ENCODE measurements at places on chromosomes 11 and 22.

DNA sequence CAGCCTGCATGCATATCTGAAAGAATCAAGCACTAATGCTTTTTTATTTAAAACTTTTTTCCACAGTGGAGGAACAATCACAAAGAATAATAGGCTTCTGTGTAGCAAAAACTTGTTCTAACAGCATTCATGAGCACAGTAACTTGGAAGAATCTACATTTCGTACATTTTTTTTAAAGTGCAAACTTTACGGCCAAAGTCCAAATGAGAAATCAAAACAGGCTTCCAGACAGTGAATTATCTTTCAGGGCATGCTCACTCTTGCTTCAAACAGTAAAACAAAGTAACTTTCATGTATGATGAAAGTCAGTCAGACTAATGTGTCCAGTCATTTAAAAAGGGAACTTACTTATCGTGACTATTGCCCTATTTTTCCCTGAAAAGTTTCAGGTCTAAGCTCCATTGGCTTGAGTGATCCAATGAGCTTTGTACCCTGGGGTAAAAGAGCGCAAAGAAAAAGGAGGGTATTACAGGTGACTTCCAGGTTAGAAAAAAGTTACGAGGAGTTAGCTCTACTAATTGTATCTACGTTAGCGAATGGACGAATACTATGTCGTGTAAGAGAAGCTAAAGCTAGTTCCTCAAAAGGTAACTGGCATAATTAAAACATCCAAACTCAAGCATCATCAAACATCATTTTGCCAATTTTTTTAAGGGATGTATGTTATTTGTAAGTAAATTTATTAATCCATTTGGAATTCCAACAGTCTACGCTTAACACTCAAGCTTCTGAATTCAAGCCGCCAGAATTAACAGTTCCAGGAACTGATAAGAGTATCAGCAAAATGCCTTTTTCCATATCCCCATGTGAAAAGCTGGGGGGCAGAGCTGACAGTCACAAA is 1.7 kb downstream of the PICALM start:
- no peak for DNase-seq

DNA sequence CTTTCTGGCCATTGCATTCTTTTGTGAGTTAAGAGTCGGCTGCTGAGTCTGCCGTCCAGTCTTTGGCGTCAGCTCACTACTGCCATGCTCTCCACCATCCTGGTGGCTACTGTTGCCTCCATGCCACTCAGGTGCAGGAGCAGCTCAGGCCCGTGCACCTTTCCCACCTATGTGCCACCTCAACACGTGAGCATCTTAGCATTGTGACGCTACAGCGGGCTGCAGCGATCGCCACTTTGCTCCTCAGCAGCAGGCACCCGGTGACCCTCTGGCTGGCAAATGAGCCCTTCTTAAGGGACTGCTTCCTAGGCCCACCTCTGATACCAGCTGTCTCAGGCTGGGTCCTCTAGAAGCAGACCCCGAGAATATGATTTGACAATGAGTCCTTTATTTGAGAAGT is 11.5 kb upstream of the KMT5B start:
- DNase-seq: no peak

DNA sequence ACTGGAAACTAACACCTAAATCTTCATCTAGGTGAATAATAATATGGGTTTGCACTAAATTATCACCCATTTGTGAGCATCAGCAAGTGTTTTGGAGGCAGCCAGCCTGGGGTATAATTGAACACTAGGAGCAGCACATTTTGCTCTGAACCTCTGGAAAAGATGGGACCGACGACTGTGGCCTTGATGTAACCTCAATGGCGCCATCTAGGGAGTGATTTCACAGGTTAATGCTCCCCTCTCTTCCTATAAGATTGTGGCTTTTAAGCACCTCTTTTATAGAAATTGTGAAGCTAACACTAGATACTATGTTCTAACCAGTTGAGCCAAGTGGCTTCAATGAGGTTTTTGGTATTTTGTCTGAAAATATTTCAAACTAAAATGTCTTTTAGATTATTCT is 203.7 kb downstream of the NELL1 start:
- DNase-seq: no peak

- DNase-seq: no peak
Observed at GRCh38 chr11:14255238-14255534, 103.8 kb downstream of the RRAS2 start.

- DNase-seq: no peak
Observed at GRCh38 chr11:94494126-94494680, 419 bp downstream of the ANKRD49 start.

- DNase-seq: peak; percentile 35
Observed at GRCh38 chr11:15627560-15627959, 512.8 kb downstream of the INSC start.

DNA sequence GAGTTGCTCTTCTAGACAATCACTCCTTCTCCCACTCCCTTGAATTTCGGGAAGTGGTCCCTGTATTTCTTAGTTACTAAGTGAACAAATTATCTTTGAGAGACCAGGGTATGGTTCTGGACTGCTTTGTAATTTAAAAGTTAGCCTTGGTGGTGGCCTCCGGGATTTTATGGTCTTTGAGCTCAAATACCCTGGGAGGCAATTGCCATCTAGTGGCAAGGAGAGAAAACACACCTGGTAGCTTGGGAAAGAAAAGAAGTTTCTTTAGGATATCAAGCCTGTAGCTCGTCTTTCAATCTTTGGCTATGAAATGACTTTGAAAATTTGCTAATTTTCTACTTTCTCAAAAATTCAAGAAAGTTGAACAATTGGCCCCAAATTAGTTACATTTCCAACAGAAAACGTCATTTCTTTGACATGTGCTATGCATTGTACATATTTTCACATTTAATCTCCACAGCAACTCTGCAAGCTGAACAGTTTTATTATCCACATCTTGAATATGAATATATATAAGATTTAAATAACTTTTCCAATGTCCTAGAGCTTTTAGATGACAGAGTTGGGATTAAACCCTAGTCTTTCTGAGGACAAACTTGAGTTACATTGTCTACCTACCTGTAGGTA is 39.1 kb downstream of the MMP27 start:
- DNase-seq: peak; percentile 61

- DNase-seq: no peak
Observed at GRCh38 chr11:62567018-62567633, 6.6 kb downstream of the EEF1G start.

- no peak for DNase-seq
Observed at GRCh38 chr11:91407842-91408241, 816.8 kb upstream of the FAT3 start.

- no peak for DNase-seq
Observed at GRCh38 chr11:45902452-45903380, 4.4 kb downstream of the FREY1 start.

GRCh38 chr11:64060861-64061444 is 25.2 kb downstream of the FLRT1 start:
- peak; percentile 4 for DNase-seq

- no peak for DNase-seq
Observed at GRCh38 chr11:84866922-84867321, 760.2 kb downstream of the DLG2 start.

- no peak for DNase-seq
Observed at GRCh38 chr22:28985581-28986290, 75.9 kb downstream of the C22orf31 start.

DNA sequence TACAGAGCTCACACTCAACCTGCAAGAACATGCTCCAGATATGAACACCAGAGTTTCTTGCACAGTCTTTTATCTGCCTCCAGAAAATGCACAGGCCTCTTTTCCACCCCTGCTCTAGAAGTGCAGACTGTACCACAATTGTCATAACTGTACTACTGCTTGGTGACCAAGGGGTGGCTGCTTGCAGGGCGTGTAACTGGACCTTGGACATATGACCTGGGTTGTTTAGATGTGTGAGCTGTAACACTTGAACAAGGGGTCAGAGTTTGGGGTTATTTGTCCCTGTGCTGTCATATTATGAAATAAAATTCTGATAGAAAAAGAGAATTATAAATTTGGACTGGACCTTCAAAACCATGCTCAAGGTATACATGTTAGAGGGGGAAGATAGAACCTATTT is 1185.5 kb downstream of the FAM181B start:
- no peak for DNase-seq

DNA sequence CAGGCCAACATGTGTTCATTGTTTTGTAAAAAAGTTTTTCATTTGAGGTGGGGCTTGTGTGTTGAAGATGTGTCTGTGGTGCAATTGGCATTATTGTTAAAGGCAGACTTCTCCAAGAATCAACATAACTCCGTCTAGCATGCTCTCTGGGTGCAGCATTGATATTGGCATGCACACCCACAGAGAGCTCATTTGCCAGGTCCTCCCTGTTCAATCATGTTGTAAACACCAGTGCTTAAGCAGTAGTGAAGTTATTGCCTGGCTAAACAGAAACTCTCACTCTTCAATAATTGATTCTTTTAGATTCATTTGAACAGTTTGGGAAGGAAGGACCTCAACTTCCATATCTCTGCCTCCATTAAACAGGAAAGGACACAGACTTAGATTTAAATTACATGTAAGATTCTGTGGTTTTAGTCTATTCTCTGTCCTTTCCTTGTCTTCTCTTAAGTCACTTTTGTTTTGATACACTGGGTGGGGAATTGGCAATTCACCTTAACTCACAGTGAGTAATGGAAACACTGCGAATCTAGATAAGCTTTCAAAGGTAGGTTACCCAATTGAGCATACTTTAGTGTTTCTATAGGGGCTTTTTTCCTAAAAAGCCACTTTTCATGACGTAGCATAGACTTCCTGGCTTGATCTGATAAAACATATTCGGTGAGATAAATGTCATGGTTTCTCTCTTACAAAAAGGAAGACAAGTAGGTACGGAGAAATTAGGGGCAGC is 30.8 kb upstream of the EXPH5 start:
- DNase-seq: no peak

DNA sequence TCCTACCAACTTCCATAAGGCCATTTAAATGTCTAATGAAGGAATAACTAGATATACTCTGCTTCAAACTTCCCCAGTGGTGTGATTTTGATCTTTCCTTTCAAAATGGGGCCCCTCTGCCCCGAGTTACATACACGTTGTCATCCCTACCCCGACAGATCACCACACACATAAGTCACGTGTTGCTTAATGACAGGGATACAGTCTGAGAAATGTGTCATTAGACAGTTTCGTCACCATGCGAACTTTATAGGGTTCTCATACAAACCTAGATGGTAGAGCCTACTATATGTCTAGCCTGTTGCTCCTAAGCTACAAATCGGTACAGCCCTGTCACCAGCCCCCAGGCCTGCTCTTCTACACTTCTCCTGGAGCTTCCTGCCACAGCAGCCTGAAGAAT is 49.8 kb upstream of the SCUBE2 start:
- DNase-seq: no peak

DNA sequence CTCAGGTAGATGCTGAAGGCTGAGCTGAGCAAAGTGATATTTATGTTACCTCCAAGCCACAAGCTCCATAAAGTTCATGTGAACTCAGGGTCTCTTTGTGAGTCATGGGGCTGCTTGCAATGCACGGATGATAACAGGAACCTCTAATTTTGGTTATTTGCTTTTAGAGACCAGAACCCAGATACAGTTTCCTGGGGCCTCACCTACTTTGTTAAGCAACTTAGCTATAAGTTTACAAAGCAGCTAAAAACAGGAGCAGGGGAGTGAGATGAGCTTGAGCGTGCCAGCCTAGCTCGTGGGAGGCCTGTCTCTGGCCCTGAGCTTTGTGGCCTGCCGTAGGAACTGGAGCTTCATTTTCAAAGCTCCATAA is 29.2 kb downstream of the SREBF2 start:
- peak; percentile 13 for DNase-seq

DNA sequence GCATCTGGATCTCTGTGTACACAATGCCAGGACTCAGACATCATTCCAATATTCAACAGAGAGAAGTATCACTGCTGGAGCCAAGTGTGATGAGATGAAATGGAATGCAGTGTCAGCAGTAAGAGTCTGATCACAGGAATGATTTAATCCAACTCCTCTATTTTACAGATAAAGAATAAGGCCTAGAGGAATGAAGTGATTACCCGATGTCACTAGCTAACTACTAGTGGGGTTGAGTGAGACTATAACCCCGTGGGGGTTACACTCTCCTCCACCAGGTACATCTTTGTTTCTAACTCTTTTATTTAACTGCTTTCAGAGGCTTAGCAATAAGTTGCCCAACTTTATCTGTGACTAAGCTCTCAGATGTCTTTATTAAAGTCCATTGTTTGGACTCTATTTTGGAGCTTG is 94.2 kb upstream of the FAT3 start:
- peak; percentile 47 for DNase-seq

GRCh38 chr11:898540-899190 is 11.9 kb downstream of the CHID1 start:
- DNase-seq: no peak

Data from astrocyte of the spinal cord (primary cell).